Left colon (tissue), 2 donors: ENCODE measurements at places on chromosomes 16 and 17. TPM values are rescaled to one million over a fixed set of nuclear protein-coding genes. Genes with fewer than 3 reads are reported as not detected.

GRCh38 chr17:80388175-80388574, 26.8 kb upstream of the ENDOV start:
- DNase-seq: no peak

- DNase-seq: peak; percentile 82
These were observed 1.2 kb downstream of the GPR142 start for GRCh38 chr17:74368341-74369081.

GRCh38 chr16:67430977-67431774, at the start of gene HSD11B2:
Gene HSD11B2 (plus strand): TSS chr16:67431121. CDS start chr16:67431249, 128 bp downstream.
- peak; percentile 85 for DNase-seq

DNA sequence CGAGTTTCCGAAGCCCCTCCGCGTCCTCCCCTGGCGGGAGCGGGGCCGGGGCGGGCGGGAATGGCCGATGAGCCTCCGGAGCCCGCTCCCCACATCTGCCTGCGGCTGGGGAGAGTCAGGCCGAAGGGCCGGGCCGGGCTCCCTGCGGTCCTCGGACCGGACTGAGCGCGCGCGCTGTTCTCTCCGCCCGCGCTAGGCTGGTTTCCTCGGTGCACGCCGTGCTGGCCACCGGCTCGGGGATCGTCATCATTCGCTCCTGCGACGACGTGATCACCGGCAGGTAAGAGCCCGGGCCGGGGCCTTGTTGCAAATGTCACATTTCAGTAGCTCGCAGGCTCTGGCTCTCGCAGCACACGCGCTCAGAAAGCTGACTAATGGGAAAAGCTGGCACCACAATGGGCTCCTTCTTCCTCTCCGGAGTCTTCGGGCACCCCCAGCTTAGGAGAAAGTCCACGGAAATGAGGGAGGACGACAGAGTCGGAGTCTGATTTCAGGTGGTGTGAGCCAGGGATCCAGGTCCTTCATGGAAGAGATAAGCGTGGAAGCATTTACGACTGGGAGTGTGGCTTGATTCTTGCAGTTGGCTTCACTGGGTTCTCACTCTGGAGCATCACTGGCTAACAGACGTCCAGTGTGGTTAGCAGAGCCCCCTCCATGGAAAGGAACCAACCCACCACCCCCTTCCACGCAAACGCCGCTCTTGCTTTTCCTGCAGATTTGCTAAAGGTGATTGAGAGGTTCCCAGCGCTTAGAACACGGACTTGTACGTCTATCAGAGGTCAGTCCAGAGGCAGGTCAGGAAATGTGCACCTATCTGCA, 715 bp downstream of the TLCD3A start:
- DNase-seq: peak; percentile 62

- no peak for DNase-seq
These were observed 12.1 kb upstream of the USP10 start for GRCh38 chr16:84687715-84688114.

GRCh38 chr17:45311401-45311759, 5.4 kb downstream of the MAP3K14 start:
- DNase-seq: no peak

The CACNG1 gene
- not detected for total RNA-seq

DNA sequence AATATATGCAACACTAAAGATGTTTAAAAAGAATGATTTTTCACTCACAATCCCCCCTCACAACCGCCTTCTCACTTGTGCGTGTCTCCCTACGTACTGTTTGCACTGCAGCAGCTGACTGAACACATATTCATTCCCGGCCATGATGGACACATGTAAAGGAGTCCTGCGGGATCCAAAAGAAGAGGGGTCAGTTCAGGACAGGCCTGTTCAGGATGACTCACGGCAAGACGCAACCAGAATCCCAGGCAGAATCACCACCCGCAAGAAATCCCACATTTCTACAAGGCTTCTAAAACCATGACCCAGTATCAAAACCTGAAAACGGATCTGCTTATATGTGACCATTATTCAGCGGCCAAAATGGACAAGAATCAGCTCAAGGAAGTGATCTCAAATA, 52.3 kb downstream of the CYB5D2 start:
- no peak for DNase-seq

- DNase-seq: no peak
These were observed 5.2 kb downstream of the SLC12A4 start for GRCh38 chr16:67963292-67963661.

The SCN4A gene
- total RNA-seq: 0.20 TPM

- no peak for DNase-seq
These were observed 43.1 kb upstream of the HS3ST2 start for GRCh38 chr16:22770866-22771265.

The TBC1D26 gene
- total RNA-seq: not detected

The CD7 gene
- 5.2 TPM for total RNA-seq

The MCRIP1 gene
- total RNA-seq: 30.4 TPM

DNA sequence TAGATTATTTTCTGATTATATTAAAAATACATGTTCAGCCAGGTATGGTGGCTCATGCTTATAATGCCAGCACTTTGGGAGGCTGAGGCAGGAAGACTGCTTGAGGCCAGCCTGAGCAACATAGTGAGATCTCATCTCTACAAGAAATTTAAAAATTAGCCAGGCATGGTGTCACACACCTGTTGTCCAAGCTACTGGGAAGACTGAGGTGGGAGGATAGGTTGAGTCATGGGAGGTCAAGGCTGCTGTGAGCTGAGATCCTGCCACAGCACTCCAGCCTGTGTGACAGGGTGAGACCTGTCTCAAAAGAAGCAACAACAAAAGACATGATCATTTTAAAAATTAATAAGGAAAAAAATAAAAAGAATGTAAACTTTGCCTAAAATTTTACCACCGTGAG, 40.7 kb downstream of the PRAC1 start:
- no peak for DNase-seq

DNA sequence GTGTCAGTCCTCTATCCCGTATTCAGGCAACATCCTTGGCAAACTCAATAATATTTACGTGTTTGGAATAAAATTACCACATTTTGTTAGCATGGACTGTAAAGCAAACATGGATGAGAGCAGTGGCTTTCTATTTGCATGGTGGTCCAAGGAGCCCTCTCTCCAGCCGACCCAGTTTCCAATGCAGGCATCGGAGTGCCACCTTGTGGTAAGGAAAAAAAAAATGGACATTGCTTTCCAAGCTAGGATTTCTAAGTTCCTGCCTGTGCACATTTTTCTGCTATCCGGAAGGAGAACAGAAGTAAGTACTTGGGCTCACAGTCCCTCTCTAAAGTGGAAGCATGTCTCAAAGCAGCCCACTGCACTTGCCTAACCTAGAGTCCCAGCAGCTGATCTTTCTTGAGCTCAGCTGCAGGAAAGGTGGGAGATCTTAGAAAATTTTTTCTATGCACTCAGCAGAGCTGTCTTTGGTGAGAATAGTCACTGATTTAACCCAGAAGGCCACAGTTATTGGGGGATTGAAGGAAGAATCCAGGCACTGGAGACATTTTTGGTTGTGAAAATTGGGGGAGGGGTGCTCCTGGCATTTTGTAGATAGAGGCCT, 46.0 kb upstream of the ERCC4 start:
- DNase-seq: no peak

DNA sequence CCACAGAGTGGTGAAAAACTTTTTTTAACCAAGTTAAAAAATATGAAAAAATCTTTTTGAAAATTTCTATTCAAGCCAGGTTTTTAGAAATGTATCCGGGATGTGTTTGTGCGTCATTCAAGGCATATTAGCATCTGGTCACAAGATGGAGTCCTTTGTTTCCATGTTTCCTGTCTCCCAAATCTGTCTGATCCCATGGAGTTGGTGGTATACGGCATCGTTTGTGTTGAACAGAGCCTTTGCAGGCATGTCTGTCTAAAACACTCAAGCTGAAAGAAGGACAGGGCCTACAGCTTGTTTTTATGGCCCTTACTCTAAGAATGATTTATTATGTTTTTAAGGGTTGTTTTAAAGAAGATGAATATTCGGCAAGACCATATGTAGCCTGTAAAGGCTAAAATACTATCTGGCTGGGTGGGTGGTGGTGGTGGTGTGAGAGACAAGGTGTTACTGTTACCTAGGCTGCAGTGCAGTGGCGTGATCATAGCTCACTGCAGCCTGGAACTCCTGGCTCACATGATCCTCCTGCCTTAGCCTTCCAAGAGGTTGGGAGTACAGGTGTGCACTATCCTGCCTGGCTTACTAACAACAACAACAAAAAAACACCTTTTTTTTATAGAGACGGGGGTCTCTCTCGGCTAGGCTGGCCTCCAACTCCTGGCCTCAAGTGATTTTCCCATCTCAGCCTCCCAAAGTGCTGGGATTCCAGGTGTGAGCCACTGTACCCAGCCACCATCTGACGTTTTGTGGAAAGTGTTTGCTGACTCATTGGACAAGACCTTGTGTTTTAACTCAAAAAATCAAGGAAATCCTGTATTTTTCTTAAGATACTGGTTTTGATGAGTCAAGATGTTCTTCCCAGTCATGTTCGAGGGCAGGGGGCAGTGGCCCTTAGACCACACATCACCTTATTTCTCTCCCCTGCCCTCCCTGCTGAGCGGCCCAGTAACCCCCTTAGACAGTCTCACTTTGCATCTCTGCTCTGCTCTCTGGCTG, 52.2 kb downstream of the NDE1 start:
- no peak for DNase-seq

The CLEC18A gene
- total RNA-seq: 1.0 TPM

- DNase-seq: no peak
These were observed 1.0 kb downstream of the MCRIP1 start for GRCh38 chr17:81831957-81832607.

The EFNB3 gene
- 0.34 TPM for total RNA-seq

The RBBP6 gene
- total RNA-seq: 33.3 TPM

The MRM1 gene
- 7.6 TPM for total RNA-seq

DNA sequence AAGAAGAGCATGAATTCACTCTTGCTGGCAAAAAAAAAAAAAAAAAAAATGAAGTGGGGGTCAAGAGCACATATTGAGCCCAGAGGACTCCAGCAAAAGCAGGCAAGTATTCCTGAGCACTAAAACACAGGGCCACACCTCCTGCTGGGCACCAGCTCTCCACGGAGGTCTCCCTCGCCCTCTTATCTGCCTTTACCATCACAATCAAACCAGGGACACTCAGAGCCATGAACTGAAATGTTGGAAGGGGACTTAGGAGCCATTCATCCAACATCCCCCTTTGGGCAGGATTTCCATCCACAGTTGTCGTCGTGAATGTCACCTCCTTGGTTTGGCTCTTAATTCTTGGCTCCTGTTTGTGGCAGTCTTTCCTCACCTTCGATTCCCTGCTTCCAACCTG, 89.8 kb upstream of the GNAO1 start:
- DNase-seq: no peak

- DNase-seq: peak; percentile 95
These were observed at the start of gene SLC25A39 for GRCh38 chr17:44324571-44325275. Gene SLC25A39 (minus strand): TSS chr17:44324823. CDS start chr17:44323562, 1,261 bp downstream.

- no peak for DNase-seq
These were observed 20.0 kb upstream of the LRRC75A start for GRCh38 chr17:16512011-16512410.

- no peak for DNase-seq
These were observed 471.2 kb upstream of the HSBP1 start for GRCh38 chr16:83336603-83337002.

DNA sequence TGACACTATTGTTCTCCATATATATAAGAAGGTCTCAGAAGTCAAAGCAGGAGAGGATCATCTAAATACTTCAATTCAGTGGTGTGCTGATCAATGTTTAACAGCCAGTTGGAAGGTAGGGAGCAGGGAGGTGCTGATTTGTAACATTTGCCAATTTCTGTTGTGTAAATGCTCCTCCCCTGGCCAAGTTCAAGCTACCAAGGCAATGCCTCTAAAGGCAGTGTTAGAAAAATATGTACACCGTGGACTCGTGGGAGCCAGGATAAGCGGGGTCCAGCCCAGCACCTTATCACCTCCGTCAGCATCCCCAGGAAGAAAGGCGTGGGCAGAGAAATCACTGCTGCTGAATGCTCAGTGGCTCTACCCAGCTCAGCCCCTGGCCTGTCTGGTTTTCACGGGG, 75.3 kb upstream of the COX10 start:
- no peak for DNase-seq

DNA sequence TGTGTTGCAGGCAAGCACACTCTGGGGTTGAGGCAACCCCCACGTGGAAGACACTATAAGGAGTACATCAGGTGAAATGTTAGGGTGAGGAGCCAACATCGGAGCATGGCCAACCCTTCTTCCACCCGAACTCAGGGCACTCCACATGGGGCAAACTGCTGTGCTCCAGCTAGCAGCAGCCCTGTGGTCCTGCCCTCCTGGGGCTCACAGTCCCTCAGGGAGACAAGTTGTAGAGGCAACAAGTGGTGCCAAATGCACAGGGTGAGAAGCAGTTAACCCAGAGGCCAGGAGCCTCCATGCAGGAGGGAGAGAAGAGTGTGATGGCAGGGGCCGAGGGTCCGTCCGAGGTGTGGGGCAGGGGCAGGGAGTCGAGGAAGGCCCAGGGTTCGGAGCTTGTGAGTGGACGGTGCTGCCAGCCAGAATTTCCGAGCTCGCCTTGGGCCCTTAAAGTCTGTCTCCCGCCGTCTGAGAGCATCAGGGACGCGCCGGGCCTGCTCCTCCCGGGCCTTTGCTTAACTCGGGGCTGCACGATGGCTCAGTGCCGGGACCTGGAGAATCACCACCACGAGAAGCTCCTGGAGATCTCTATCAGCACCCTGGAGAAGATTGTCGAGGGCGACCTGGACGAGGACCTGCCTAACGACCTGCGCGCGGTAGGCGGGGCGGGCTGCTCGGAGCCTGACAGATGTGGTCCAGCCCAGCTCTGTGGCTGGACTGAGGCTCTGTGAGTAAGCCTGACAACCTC, 32.3 kb downstream of the ATPAF2 start:
- DNase-seq: no peak

GRCh38 chr16:84735849-84736586, 36.2 kb downstream of the USP10 start:
- DNase-seq: peak; percentile 72

The EVI2A gene
- 3.4 TPM for total RNA-seq

GRCh38 chr17:43418441-43419374, 19.9 kb downstream of the ARL4D start:
- DNase-seq: peak; percentile 53

DNA sequence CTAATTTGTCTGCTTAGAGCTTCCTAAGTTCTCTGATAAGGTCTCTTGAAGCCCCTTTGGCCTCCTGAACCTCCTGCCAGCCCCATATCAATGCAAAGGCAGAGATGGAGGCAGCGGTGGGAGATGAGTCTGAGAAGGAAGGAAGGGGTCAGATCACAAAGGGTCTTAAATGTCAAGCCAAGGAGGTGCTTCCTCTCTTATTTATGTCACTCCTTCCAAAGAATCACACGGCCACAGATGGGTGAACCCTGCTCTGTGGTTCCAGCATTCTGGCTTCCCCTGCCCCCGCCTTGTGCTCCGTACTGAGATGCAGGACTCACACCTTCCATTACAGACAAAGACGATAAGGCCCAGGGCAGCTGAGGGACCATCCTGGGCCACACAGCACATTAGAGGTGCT, 96.3 kb downstream of the GSG1L start:
- no peak for DNase-seq

GRCh38 chr17:2931876-2932275, 131.5 kb downstream of the OR1D5 start:
- no peak for DNase-seq

GRCh38 chr16:54657058-54657708, 273.5 kb upstream of the IRX5 start:
- DNase-seq: no peak

- DNase-seq: no peak
These were observed 122.4 kb upstream of the CDC42EP4 start for GRCh38 chr17:73434154-73434553.
